ENCODE measurements at places on chromosomes 5 and 9.
A peak's percentile ranks its signal among the peaks of the same experiment; 100 is the strongest.

GRCh38 chr5:30736669-30737068 is 456.8 kb upstream of the CDH6 start:
- no peak for DNase-seq

GRCh38 chr9:34907044-34907443 is 51.0 kb upstream of the PHF24 start:
- no peak for DNase-seq

GRCh38 chr5:14011089-14012020 is 66.9 kb upstream of the DNAH5 start:
- peak; percentile 54 for DNase-seq

DNA sequence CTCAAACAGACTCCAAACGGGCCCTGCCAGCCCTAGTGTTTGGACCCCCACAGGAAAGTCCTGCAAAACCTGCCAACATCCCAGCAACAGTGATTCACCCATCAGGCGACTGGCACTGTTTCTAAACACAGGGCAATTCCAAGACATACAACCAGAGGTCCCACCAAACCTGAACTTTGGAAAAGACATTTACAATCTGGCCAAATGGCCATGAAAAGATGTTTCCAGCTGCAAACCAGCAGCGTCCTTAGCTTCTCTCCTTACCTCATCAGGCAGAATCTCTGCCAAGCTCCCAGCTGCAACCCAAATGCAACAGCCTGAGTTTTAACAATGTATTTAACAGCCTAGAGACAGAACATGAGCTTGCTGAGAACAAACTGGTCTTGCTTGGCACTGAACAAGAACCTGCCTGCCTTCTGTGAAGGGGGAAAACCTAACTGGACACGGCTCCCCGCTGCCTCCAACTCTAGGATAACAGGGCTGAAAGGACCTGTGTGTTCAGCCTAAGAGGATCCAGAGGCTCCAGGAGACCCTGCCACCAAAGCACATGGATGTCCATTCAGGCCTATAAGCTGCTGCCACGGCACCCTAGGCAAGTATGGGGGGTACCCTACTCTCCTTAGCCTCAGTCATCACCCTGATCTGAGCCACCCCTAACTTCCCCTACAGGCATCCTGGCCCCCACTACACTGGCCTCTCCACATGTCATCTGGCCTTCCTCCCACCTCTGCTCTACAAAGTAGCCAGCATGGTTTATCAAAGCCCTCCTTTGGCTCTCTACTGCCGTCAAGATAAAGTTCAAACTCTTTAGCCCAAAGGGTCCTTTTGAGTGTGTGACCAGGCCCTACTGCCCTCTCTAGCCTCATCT is 5.6 kb downstream of the P4HA2 start:
- no peak for DNase-seq

DNA sequence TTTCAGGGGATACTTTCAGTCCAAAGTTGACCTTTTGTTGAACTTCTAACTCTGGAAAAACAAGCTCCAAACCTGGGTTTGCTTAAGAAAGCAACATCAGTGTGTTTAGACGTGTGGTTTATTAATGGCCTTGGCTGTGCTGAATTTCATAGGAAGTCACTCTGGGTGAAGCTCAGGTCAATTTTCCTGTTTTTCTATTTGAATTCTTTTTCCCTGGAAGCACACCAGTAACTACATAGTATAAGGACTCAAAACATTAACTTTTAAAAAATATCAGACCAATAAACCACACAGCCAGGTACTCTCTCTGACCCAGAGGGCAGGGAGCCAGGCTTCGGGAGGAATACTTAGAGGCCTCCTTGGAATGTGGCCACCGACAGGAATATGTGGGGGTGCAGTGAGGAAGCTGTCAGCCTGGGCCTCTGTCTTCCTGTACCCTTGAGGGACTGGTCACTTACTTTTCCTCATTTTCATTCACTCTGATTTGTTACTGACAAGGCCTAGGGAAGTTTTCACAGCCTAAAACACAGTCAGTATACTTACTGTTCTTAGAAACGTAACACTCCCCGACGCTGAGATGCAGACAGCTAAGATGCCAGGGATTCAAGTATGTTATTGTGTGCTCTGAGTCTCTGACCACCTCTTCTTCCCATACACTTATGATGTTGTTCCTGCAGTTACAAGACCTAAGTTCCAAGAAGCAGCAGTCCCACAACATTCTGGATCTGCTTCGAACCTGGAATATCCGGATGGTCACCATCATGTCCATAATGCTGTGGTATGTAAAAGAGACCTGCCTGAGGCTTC is 18.9 kb downstream of the SLC22A5 start:
- no peak for DNase-seq

GRCh38 chr9:118701985-118702384 is 667.2 kb downstream of the BRINP1 start:
- no peak for DNase-seq

- DNase-seq = no peak
Measured at GRCh38 chr9:13688990-13689600, 409.6 kb upstream of the MPDZ start.

GRCh38 chr5:74426506-74426905 is 214.0 kb downstream of the ENC1 start:
- DNase-seq = no peak

DNA sequence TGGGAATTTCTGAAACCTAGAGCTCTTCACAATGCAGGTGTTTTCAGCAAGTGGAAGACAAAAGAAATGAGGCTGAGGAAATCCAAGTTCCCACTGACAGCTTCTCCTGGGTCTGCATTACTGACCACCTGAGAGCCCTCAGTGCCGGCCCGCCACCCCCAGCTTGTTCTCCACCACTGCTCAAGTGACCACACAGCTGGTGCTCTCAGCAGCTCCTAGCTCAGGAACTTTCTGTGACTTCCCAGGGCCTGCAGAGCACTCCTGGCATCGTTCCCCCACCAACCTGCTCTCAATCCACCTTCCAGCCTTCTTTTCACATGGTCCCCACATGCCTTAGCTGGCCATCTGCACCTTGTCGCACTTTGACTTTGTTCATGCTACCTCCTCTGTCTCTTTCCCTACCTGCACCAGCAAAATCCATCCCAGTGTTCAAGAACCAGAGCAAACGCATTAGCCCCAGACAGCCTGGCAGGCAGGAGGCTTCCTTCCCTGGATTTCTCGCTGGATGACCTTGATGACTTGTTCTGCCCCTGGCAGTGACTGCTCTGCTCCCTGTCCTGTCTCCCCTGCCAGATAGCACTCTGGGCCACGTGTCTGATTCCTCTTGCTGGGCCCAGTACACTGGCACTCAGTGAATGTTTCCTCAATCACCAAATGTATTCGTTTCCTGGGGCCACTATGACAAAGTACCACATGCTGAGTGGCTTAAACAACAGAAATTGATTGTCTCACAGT is 35.1 kb upstream of the NANS start:
- no peak for DNase-seq

DNA sequence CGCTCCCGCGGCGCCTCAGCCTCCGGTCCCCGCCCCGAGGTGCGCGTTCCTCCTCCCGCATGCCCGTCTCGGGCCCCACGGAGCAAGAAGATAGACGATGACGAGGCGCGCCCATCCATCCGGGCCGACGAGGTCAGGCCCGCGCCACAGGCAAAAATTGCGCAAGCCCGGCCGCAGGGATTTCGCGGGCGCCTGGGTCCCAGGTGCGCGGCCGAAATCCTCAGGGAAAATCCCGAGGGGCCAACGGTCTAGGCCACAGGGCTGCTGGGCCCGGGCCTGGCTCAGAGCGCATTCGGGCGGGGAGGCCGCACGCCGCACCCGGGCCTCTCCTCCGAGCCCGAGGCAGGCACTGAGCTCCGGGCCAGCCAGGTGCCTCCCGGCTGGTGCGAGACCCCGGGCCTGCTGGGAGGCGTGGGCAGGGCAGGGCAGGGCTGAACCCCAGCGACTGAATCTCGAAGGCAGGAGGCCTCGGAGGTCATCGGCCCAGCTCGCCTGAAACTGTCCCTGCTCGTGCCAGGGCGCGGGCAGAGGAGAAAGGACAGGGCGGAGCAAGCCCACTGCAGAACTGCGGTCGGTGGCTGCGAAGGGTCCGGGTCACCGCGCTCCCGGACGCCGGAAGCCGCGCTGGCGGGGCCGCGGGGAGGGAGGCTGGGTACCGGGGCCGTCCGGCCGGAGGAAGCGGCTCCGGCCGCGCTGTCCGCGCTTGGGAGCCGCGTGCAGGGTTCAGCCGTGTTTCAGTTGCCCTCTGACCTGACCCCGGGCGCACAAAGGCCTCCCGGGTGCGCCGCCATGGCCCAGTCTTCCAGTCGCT is 66.8 kb downstream of the FOXD1 start:
- no peak for DNase-seq

DNA sequence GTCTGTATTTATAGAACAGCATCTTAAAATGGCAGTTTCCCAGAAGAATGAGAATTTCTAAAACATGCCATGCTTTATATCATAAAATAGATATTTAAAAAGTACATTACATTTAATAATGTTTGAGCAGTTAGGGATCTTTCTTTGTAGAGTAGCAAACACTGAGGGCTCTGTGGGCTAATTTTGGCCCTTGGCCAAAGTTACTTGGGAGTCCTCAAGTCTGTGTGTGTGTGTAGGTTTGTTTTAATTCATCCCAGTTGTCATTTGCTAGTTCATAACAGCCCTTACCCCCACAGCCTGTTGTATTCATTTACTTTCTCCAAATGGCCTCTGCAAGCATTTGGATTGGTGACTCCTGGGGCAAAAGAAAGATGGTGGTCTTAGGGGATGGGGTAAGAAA is 576.4 kb upstream of the SGCD start:
- DNase-seq = no peak

GRCh38 chr5:53825926-53826325 is 265.5 kb downstream of the NDUFS4 start:
- no peak for DNase-seq

DNA sequence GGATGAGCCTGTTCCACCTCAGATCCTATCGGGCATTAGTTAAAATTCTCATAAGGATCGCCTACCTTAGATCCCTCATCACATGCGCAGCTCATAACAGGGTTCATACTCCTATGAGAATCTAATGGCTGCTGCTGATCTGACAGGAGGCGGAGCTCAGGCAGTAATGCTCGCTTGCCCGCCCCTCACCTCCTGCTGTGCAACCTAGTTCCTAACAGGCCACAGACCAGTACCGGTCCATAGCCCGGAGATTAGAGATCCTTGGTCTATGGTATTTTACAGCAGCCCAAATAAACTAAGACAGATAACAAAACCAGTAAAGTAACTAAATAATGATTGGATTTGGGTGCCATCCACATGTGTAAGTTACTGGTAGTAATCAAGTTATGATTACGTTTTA is 17.5 kb downstream of the GOLPH3 start:
- DNase-seq = no peak

- no peak for DNase-seq
Measured at GRCh38 chr9:93869088-93869487, 86.1 kb downstream of the BARX1 start.

GRCh38 chr5:180718810-180719453 is 20.9 kb downstream of the OR2Y1 start:
- DNase-seq = peak; percentile 28

GRCh38 chr9:2709645-2710101 is 7.6 kb upstream of the KCNV2 start:
- DNase-seq = no peak
